Stimulated activated CD4-positive, alpha-beta T cell treated with anti-CD3 and anti-CD28 coated beads, Interleukin-1b, Interleukin-23, amount 100 ng/mL, for 48 hours (primary cell): ENCODE measurements at places on chromosomes 11 and 22.

- no peak for DNase-seq
Measured at GRCh38 chr22:21796863-21797262, 61.3 kb upstream of the YPEL1 start.

DNA sequence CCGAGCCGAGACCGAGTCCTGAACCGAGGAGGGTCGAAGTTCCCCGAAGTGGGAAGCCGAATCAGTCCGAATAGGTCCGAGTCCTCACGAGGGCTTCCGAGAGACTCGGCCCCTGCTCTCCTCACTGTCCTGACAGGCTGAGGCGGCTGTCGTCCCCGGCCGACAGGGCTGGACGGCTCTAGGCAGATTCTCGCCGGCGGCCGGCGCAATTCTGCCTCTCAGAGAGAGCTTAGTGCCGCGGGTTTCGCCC lies 191 bp upstream of the DEAF1 start:
- DNase-seq, result no peak

- DNase-seq, result no peak
Measured at GRCh38 chr11:36234825-36235224, 54.4 kb downstream of the COMMD9 start.

GRCh38 chr22:42683578-42684283 lies 34.5 kb upstream of the CYB5R3 start:
- no peak for DNase-seq

DNA sequence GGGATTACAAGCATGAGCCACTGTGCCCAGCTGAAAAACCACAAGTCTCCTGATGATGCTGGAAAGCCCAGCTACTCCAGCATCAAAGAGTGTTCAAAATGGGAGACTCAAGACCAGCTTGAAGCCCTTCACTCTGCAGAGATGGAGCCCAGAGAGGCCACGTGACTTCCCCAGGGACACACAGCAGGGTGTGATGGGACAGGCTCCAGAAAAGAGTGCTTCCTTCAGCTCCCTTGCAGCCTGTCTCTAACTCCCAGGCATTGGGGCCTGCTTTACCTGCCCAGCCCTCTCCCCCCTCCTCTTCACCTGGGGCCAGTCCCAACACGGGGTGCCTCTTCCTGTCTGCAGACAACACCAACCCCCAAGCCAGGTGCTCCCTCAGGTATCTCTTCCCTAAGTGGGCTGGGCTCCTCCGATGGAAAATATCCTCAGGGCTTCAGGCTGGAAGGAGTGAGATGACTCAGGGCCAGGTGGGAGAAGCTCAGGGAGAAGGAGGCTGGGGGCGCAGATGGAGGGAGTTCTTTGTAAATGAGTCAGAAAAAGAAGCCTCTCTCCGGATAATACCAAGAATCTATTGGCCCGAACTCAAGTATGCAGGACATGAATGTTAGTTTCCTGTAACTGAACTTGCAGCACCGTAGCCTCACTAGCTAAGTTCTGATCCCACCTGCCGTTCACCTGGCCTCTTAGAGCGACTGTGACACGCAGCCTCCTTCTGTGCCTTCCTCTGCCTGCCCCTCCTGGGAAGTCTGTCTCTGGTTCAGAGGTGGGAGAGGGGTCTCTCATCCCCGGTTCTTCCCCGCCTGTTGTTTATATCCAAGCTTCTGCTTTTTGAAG lies 326.6 kb downstream of the MN1 start:
- no peak for DNase-seq

DNA sequence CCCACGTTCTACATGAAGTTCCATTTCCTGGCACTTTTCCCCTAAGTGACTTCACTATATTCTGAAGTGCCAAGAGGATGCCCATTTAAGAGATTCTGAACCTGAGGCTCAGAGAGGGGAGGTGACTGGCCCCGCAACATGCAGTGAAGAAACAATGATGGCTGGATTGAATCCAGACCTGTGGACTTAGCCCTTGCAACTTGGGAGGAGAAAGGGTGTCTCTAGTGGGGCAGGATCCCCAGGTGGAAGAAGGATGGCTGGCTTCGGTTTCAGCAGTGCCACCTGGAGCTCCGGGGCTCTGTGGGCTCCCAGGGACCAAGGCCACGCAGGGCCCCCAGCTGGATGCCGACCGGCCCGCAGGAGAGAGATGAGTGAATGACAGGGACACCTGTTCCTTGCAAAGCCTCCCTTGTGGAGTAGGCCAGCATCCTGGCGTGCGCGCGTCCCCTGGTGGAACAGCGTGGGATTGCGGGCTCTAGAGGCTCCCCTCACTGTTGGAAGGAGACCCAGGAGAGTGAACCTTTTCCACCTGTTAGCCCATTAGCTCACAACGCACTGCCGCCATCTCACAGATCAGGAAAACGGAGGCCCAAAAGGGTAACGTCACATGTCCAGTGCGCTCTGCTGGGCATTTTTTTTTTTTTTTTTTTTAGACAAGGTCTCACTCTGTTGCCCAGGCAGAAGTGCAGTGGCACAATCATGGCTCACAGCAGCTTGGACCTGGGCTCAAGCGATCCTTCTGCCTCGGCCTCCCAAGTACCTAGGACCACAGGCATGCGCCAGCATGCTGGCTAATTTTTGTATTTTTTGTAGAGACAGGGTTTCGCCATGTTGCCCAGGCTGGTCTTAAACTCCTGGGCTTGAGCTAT lies 104.7 kb downstream of the KIAA1671 start:
- peak; percentile 81 for DNase-seq

DNA sequence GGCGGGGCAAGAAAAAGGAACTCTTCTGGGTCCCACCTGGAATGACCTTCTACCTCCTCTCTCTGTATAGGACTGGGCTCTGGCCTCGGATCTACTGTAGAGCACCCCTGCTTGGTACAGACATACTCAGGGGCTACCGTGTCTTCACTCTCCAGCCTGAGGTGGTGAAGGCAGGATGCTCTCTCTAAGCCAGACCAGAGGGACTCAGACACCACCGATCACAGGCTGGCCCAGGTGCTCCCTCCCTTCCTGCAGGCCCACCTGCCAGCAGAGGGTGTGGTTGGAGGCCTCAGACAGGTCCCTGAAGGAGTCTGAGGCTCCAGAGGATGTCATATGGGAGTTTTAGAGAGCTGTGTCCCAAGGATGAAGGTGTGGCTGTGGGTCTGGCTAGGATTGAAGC lies 4.1 kb downstream of the NHERF4 start:
- DNase-seq, result no peak

DNA sequence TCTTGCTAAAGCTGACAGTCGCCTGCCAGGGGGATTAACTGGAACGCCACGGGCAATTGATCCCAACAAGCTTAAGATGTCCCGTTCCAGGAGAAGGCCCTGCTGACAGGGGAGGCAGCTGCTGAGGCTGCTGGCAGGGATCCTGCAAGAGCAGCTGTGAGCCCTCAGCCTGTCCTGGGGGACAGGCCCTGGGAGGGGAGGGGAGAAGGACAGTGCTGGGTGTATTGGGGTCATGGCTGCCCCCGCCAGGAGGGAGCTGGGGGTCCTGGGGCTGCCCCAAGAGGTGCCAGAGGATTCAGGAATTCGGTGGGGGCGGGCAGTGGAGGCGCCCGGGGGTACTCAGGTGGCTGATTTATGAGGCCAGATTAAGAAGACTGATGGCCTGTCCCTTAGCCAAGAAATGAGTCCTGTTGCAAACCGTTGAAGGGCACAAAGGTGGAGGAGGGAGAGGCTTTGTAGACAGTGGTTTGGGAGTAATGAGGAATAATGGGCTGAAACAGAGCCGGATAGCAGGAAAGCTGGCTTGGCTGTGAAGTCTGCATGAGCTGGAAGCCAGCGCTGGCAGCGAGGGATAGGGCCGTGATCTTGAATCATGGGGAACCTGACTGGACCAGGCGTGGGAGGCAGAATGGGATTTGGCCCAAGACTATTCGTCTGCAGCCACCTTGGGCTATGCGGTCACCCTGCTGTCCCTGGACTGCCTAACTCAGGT lies 133.5 kb downstream of the CACNA1I start:
- DNase-seq, result no peak

GRCh38 chr11:120522736-120523135 lies 11.2 kb downstream of the GRIK4 start:
- no peak for DNase-seq

DNA sequence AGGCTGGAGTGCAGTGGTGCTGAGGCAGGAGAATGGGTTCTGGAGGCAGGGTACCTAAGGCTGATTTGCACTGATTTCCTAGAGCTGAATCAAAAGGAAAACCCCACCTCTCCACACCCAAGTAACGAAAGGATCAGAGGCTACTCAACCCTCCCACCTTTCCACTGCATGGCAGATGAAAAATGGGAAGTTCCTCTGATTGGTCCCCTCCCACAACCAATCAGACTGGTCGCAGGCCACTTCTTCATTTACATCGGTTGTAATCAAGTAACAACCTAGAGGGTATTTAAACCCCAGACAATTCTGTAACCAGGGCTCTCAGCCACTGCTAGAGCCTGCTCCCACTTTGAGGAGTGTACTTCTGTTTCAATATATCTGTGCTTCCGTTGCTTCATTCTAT lies 18.6 kb upstream of the PARVB start:
- DNase-seq, result no peak

GRCh38 chr22:23892706-23893105 lies 1.5 kb upstream of the MIF start:
- no peak for DNase-seq

GRCh38 chr22:45101515-45102227 lies 62.1 kb upstream of the NUP50 start:
- peak; percentile 30 for DNase-seq

DNA sequence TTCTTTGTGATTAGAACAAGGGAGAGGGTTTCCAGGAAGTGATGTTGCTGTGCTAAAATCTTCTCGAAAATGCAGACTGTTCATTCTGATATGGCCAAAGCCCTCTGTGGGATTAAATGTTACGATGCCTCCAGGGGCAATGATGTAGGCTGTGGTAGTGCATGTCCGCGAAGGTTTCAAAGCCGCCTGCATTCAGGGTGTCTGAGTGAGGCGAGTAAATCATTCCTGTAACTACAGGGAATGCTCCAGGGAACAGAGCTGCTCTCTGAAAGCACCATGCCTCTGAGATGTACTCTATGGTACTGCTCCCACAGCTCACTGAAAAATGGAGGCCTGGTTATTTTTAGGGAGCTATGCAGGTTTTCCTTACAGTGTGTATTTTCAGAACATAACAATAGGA lies 21.2 kb downstream of the PDGFD start:
- DNase-seq, result no peak
